ENCODE measurements at places on chromosomes 1 and 21.
A peak's percentile ranks its signal among the peaks of the same experiment; 100 is the strongest.

DNA sequence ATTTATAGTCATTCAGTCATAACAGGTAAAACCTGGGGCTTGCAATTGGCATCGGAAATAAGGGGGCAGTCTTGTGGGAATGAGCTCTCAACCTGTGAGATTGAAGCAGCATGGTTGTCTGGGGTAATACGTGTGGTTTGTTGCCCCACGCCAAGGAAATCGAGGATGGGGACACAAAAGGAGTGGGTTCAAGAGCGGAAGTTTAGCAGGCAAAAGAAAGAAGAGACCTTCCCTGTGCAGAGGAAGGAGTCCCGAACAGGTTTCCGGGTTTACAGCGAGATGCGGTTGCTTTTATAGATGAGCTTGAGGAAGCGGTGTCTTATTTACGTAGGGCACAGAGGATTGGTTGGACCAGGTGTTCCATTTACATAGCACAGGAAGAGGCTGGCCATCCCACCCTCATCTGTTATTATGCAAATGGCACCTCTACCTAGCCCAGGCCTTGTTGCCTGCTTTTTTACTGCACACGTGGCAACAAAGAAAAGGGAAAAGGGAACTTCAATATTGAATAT is 37.3 kb downstream of the IFNAR1 start:
- no peak for DNase-seq

GRCh38 chr1:117751321-117751720 is 145.5 kb downstream of the TENT5C start:
- no peak for DNase-seq

- DNase-seq = no peak
Measured at GRCh38 chr1:169003864-169004516, 102.5 kb upstream of the ATP1B1 start.

DNA sequence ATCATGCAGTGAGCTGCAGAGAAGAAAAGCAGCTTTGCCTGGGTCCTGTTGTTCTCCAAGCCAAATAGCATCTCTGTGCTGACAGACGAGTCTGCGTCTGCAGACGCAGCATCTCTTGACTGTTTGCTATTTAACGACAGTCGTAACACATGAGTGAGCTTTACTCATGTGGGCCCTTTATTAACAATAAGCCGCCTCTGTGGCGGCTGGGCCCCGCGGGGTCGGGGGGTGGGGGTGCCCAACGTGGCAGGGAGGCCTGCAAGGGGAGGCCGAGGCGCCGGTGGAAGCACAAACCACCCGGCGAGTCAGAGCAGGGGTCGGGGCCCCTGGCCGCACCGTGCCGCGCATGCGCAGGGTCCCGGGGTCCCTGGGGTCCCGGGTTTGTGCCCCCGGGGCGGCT is 435.1 kb downstream of the KIF26B start:
- no peak for DNase-seq

DNA sequence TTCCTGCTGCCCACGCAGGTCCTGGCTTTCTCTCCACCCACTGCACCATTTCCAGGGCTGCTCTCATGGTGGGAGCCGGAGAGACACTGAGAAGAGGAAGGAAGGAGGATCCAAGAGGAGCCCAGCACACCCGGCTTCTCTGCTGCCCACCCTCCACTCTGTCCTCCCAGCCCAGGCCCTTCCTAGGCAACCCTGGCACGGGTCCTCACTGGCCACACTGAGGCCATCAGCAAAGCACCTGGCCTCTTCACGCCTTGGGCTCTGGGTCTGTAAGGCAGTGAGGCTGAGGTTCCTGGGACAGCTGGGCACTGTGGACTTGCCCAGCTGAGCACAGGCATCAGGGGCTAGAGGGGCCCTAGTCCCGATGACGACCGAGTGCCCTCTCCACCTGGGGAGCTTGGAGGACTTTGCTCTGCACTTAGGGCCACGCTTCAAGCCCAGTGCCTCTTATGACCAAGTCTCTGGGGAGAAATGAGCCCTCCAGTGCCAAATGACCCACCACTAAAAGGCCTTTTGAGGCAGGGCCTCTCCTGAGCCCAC is 43.1 kb downstream of the PDE9A start:
- DNase-seq = peak; percentile 55

DNA sequence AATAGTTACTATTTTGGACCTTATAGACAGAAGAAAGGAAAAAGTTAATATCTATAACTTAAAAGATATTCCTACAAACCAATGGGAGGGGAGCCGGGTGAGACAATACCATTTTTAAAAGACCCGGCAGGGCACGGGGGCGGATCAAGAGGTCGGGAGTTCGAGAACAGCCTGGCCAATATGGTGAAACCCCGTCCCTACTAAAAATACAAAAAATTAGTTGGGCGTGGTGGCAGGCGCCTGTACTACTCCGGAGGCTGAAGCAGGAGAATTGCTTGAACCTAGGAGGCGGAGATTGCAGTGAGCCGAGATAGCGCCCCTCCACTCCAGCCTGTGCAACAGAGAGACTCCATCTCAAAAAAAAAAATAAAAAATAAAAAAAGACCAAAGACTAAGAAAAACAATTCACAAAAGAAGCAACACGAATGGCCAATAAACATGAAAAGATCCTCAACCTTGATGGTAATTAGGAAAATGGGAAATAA is 1.2 kb upstream of the PSMB2 start:
- no peak for DNase-seq

DNA sequence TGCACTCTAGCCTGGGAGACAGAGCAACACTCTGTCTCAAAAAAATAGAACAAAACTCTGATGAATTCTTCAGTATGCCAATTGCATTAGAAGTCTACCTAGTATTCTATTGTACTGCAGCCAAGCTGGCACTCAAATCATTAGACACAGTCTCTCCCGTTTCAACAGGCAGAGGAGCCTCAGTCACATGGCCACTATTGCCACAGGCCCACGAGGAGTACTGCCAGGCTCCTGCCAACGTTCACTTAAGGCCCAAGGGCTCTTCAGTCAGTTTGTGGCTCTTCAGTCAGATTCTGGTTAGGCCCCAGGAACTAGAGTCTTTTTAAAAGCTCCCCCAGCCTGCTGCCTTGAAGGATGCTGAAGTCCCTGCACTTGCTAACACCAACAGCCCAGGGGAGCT is 73.4 kb downstream of the SH3BGR start:
- no peak for DNase-seq

- DNase-seq = no peak
Measured at GRCh38 chr1:214102907-214103306, 115.1 kb downstream of the PROX1 start.

DNA sequence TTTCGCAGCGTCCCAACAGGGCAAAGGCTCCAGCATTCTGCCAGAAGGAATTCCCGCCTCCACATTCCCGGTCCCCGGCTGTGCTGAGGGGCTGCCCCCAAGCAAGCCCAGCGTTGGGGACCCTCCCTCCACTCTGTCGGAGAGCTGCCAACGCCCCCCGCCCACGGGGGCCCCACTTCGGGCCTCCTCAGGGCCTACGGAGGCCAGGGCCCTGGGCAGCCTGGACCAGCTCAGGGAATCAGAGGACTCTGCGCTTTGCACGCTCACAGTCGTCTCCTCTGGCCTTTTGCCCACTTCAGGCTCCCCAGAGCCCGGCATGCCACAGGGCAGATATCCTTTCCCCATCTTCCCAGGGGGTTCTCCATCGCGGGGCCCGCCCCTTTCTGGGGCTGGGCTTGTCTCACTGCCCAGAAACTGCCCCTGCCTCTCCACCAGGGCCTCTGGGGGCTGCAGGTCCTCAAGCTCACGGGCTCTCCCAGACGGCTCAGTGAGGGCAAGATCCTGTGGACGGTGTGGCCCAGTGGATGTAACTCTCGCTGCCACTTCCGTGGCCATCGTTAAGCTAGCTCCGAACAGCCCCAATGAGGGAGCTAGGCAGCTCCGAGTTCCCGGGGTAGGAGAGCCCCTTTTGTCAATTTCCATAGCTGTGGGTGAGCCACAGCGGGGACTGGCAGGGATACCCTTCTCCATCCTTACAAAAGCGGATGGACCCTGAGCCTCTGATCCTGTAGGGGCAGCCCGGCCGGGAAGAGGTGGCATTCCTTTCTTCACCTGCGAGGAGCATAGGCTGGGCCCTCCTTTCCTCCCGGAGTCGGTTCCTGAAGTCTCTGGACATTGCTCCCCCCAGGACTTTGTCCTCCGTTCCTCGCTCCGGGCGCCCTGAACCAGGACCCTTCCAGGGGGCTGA is 2.8 kb downstream of the ITPKB start:
- DNase-seq = peak; percentile 58

GRCh38 chr1:167922611-167923074 is 8.7 kb upstream of the ADCY10 start:
- DNase-seq = no peak

DNA sequence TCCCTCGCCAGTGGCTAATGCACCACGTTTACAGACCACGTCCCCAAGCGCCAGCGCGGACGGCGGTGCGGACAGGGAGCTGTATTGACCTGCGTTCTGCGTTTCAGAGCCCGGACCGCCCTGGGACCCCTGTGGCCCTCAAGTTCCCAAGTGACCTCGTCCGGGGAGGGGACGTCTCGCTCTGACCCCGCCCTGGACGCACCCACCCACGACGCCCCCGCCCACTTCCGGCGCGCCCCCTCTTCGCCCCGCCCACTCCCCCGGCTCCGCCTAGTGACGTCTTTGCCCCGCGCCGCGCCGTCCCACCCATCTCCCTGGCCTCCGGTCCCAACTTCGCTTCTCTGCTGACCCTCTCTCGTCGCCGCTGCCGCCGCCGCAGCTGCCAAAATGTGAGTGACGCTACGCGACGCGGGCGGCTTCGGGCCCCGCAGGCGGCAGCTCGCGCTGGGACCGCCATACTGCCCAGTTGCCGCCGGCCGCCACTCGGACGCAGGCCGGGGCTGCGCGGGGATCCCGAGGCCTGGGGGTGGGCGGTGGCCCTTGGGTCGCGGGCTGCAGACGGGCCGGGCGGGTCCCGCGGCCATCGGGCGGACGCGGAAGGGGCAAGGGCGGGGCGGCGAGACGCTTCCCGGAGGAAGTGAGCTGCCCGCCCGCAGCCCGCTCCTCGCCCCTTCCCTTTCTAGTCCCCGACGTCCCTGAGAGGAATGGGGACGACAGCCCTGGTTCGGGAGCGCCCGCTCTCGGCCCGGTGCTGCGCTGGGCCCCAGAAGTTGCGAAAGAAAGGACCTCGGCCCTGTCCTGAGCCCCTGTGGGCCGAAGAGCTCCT is at the start of gene VAMP3:
Gene VAMP3, plus strand, starts transcription at position 300 of the 826 bp plus-strand sequence. Its CDS starts 88 bp downstream, at position 388.
- peak; percentile 90 for DNase-seq

DNA sequence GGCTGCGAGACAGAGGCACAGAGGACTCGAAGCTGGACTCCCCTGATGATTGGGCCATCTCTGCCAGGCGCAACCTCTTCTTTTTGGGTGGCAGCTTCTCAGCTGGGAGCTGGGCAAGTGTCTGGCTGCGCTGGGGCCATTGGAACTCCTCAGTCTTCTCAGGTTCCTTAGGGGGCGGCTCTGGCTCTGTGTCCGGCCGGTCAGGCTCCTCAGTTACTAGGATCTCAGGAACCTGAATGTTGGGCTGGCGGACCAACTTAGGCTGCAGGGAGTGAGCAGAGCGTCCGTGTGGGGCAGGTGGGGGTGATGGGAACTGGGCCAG is 97.5 kb upstream of the EDN2 start:
- no peak for DNase-seq

GRCh38 chr1:235908742-235909520 is 42.2 kb upstream of the LYST start:
- no peak for DNase-seq
